ENCODE measurements at places on chromosomes 1 and 21. TPM values are rescaled to one million over a fixed set of nuclear protein-coding genes. Genes with fewer than 3 reads are reported as not detected.

DNA sequence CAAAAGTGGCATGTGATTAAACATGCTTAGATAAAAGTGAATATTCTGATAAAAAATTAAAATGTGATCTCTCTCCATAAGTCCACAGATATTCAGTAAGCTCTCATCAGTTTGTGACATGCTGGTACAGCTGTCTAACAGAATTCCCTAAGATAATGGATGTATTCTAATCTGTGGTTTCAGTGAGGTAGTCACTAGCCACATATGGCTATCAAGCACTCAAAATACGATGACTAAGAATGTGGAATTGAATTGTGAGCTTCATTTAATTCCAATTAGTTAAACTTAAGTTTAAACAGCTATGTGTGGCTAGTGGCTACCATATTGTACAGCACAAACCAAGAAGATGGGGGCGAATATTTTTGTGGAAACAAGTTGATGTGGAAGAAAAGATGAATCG lies 4.1 kb upstream of the REG4 start:
- H3K27me3 ChIP-seq: no peaks in the 10 kb centered on the region
- H3K36me3 ChIP-seq: no peaks in the 10 kb centered on the region
- no peak overlapping the region for H3K27ac ChIP-seq

DNA sequence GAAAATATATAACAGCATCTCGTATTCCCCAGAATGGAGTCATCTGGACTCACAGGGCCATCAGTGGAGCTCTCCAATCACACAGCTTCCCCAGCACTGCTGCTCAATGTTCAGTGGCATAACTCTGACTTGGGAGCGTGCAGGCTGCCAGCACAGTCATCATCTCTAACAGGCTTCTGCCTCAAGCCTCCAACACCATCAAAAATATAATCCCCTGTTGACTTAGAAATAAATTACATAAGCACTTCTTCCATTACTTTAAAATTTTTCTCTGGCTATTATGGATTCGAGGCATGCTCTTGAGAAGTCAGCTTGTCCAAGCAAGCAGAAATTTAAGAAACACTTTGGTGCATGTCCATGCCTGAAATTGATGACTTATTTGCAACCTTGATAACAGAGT lies 6.2 kb downstream of the DUSP23 start:
- H3K36me3 ChIP-seq: no peaks in the 10 kb centered on the region
- H3K4me1 ChIP-seq: peaks cover 3% of the 10 kb centered on the region
- DNase-seq: no peak
- H3K27me3 ChIP-seq: no peaks in the 10 kb centered on the region

DNA sequence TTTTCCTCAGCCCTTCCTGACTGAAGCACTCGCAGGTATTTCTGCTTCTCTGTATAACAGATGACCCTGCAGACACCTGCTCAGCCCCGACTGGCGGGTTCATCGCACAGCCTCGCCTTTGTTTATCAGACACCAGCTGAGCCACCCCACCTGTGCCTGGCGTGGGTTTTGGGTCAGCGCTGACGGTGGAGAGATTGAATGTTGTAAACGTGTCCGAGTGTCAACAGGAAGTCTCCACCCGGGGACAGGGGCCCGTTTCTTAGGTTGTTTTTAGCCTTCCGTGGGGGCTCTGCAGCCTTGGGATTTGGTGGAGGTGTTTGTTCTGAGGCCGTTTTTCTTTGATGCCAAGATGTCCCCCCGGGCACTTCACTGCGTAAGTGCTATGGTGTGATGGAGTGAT lies 60.1 kb downstream of the COL18A1 start:
- no peak overlapping the region for H3K27ac ChIP-seq
- H3K27me3 ChIP-seq: no peaks in the 10 kb centered on the region
- H3K4me1 ChIP-seq: no peaks in the 10 kb centered on the region
- DNase-seq: no peak
- H3K4me3 ChIP-seq: no peak overlapping the region
- H3K36me3 ChIP-seq: no peaks in the 10 kb centered on the region

DNA sequence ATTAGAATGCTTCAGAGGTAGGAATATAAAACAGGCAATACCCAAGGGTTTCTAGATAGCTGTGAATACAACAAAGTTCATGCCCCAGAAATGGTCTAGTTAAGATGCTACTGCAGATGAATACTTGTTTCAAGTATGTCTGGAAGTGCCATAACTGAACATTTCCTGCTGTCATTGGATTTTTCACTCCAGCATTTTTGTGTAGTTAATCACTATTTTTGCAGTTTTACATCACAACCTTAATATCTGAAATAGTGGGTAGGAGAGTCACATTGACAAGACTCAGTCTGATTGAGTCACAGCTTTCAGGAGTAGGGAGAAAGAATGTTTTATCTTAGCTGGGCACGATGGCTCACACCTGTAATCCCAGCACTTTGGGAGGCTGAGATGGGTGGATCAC lies 126.4 kb upstream of the C1orf21 start:
- H3K27me3 ChIP-seq: no peaks in the 10 kb centered on the region
- H3K4me1 ChIP-seq: no peaks in the 10 kb centered on the region
- no peak for DNase-seq
- H3K36me3 ChIP-seq: no peaks in the 10 kb centered on the region
- H3K27ac ChIP-seq: no peak overlapping the region
- no peak overlapping the region for H3K4me3 ChIP-seq

DNA sequence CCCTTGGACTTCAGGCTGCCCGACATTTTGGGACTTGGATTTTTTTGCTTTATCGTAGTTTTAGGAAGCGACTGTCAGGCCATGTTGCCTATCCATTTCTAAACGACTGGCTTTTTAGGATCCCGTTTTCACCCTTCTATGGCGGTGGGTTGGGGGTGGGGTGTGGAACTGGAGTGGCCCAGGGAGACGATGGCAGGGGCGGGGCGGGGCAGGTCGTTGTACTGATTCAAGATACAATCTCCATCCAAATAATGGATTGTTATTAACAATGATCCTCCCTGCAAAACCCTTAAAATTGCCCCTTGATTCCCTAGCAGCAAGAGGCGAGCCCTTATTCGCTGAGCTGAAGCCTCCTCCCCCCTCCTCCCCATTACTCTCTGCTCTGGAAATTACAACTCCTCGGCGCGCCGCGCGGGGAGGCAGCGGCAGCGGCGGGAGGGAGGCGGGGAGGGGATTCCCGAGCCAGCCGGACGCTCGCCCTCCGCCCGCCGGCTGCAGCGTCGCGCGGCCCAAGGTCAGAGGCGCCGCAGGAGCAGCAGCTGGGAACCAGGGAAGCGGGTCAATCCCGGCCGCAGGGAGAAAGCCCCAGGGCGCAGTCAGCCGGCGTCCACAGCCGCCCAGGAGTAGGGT lies at the start of gene TRIM67:
TSS of gene TRIM67 (plus strand) at position 392 of the 630 bp plus-strand sequence. CDS start 912 bp downstream, outside the sequence.
- peaks cover 31% of the 10 kb centered on the region for H3K4me1 ChIP-seq
- no peaks in the 10 kb centered on the region for H3K36me3 ChIP-seq
- DNase-seq: no peak
- H3K27ac ChIP-seq: no peak within 1 kb of the TSS
- H3K27me3 ChIP-seq: peaks cover 7% of the 10 kb centered on the region

DNA sequence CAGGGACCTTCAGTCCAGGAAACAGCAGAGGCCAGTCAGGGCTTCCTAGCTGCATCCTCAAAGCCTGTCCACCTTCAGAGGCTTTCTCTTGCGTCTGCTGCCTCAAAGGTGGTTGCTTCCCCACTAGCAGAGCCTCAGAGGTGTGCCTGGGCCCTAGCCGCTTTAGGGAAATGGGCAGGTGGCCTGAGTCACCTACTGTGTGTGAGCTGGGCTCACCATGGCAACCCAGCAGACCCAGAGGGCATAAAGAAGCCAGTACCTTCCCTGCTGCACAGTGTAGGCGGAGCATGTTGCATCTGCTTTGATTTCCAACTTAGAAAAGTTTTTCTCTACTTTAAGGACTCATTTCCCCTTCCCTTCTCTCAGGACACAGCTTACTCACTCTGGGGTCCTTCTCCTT lies 12.5 kb downstream of the SLC9A1 start:
- peaks cover 73% of the 10 kb centered on the region for H3K4me1 ChIP-seq
- no peaks in the 10 kb centered on the region for H3K36me3 ChIP-seq
- no peak for DNase-seq

DNA sequence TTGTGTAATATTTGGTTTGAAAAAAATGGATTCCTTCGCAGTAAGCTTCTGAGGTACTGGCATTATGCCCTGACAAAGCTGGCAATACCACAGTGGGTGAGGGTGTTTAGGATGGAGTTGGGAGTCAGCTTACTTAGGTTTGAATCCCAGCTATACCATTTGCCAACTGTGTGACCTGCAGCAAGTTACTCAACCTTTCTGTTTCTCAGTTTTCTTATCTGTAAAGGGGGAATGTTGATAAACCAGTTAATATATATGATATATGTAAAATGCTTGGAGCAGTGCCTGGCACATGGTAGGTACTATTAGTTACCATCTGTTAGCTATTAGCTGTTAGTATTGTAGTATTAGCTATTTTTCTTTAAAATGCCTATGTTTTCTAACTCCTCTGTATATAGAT lies 4.9 kb upstream of the HDGF start:
- no peaks in the 10 kb centered on the region for H3K36me3 ChIP-seq
- H3K4me3 ChIP-seq: no peak overlapping the region
- no peak for DNase-seq
- H3K27ac ChIP-seq: no peak overlapping the region
- no peaks in the 10 kb centered on the region for H3K27me3 ChIP-seq

The MFSD2A gene
- 133 TPM for total RNA-seq

The TBX15 gene
- total RNA-seq: 0.30 TPM

The TMIGD3 gene
- total RNA-seq: 2.0 TPM
